ENCODE measurements at places on chromosomes 13 and 19.

DNA sequence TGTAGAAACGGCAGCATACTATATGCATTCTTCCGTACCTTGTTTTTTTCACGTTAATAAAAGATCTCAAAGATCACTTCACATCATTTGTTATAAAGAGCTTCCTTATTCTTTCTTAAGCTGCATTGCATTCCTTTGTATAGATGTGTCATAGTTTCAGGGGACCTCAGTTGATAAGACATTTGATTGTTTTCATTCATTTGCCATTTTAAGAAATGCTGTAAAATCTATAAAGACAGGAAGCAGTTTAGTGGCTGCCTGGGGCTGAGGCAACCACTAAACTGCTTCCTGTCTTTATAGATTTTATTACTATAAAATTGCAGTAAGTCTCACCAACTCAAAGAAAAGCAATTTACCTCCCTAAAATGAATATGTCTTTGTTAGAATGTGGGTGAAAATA is 59.4 kb downstream of the ZDHHC20 start:
- DNase-seq: peak; percentile 13

- DNase-seq: no peak
Measured at GRCh38 chr19:6358003-6358402, 3.3 kb upstream of the CLPP start.

GRCh38 chr19:40178756-40179155 is 12.5 kb upstream of the MAP3K10 start:
- no peak for DNase-seq

DNA sequence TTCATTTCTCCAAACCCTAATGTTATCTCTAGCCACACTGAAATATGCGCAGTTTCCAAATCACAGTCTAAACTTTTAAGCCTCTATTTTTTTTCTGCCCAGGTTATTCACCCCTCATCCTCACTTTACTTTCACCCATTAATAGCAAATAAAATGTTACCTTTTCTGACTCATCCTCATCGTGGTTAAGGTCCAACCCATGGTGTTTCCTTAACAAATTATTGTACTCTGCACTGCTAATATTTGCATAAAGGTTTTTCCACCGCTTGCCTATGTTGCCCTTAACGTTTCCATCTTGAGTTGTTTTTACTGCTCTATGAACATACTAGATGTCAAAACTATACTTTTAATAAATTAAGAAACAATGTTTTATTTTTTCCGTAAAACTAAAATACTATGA is 780.9 kb upstream of the KLHL1 start:
- DNase-seq: no peak

DNA sequence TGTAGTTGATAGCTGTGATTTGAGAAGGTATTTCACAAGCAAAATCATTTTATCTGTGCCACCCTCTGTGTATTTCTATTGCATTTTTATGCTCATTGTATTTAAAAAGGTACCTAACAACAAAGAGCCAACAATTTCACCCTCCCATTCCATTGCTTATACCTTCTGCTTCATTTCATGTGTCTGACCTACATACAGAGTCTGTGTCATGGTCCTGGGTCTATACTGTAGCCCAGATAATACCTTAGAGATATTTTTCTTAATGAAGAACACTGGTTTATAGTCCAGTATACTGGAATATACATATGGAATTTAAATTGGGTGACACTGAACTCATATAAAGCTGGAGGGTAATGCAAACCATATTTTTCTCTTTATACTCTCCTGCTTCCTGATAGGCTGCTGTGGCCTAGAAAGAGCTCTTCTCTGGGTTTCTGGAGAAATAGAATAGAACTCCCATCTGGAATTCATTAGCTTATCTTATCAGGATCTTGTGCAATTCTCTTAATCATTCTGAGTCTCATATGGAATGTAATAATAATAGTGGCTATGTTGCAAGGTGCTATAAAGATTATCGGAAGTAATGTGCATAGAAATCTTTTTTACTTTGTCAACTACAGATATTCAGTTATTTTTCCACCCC is 31.8 kb upstream of the SPART start:
- DNase-seq: no peak

DNA sequence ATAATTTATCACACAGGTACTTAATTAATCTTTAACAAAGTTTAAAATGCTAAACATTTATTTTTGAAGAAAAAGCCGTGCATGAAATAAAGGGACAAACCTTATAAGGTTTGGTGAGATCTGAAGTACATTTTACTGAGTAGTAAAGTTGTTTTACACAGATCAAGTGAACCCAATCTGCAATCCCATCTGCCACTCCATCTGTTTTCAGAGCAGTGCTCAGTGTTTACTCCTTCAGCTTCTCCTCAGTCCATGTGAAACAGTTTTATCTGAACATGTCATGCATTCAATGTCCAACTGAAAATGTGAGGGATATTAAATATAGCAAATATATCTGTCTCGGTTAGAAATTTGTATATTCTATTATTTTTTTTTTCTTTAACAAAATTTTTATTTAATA is 166.8 kb downstream of the MAB21L1 start:
- no peak for DNase-seq

DNA sequence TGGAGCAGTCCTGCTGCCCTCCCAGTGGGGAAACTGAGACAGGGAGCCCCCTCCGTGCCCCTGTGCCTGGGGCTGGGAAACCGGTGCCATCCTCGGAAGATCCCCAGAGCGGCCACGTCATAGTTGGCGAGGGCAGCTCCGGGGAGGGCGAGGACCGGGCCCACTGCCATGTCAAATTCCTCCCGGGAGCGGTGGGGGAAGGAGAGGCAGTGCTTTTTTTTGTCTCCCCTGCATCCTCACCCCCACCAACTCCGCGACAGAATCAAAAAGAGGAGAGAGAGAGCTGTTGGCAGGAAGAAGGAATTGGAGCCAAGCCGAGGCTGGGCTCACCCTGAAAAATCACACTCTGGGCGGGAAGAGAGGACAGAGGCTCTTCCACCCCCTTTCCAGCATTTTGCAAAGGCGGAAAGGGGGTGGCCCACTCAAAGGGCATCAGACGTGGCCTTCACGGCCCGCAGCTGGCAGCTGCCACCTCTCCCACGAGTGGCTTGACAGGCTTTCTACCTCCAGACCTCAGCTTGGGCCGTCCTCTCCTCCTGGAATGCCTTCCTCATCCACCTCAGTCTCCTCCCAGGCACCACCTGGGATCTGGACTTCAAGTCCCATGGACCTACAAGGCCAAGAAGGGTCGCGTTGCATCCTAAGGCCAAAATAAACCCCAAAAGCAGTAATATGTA is 19.6 kb upstream of the NFIC start:
- DNase-seq: no peak

GRCh38 chr13:21872795-21873194 is 201.9 kb downstream of the FGF9 start:
- DNase-seq: no peak

GRCh38 chr19:6498294-6499036 is 3.6 kb downstream of the TUBB4A start:
- no peak for DNase-seq

DNA sequence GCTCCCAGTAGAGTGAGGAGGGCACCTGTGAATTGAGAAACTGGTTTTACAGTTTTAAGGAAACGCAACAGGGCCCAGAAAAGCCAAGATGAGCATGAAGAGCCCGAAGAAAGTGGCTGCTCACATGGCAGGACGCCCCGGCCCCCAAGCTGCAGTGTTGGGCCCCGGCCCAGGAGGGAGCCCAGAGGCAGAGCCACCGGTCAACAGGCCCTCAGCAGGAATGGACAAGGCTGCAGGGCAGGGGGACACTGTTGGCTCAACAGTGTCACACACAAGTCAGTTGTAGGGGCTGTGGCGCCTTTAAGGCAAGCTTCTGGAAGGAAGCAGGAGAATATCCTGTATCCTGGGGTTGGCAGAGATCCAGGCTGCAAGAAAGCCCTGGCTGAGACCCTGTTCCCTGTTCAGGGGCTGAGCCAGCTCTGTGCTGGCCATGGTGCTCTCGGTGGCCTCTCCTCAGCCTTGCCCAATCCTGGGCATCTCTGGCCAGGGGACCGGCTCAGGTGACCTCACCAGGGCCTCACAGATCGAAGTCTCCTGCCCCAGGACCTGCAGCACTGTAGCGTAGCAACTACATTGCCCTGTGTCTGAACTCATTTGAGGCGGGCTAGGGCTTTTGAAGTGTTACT is 28.0 kb downstream of the UPF1 start:
- DNase-seq: no peak

- DNase-seq: no peak
Measured at GRCh38 chr13:30331331-30331771, 24.0 kb upstream of the KATNAL1 start.

DNA sequence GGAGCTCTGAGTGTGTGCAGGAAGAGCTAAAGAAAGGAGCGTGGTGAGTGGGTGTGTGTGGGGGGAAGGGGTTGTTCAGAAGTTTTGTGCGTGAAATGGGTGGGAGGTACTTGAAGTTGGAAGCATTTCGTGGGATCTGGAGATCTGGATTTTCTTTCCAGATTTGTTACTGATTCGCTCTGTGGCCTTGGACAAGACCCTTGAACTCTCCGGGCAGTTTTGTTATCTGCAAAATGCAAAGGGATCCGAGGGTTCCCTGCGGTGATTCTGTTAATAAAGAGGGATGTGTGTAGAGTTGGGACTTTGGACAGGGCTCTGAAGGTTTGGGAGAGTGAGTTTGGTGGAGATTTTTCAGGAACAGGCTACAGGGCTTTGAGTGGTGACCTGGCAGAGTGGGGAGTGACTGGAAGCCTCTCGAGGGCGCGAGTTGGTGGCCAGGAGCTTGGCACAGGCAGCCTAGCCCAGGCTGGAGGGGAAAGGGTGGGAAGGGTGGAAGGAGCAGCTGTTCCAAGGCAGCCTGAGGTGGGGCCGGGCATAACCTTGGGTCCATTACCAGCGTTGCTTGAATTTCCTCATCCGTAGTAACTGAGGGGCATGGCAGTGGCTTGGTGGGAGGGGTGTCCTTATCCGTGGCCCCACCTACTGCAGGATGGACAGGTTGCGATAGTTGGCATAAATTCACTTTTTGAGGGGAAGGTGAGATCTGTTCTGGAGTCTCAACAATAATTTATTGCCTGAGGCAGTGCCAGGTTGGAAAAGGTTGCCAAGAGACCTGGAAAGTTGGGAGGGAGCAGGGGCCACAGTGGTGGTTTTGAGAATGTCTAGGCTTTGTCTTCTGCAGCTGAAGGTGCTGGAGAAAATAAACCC is 2.1 kb downstream of the ACTN4 start:
- no peak for DNase-seq

DNA sequence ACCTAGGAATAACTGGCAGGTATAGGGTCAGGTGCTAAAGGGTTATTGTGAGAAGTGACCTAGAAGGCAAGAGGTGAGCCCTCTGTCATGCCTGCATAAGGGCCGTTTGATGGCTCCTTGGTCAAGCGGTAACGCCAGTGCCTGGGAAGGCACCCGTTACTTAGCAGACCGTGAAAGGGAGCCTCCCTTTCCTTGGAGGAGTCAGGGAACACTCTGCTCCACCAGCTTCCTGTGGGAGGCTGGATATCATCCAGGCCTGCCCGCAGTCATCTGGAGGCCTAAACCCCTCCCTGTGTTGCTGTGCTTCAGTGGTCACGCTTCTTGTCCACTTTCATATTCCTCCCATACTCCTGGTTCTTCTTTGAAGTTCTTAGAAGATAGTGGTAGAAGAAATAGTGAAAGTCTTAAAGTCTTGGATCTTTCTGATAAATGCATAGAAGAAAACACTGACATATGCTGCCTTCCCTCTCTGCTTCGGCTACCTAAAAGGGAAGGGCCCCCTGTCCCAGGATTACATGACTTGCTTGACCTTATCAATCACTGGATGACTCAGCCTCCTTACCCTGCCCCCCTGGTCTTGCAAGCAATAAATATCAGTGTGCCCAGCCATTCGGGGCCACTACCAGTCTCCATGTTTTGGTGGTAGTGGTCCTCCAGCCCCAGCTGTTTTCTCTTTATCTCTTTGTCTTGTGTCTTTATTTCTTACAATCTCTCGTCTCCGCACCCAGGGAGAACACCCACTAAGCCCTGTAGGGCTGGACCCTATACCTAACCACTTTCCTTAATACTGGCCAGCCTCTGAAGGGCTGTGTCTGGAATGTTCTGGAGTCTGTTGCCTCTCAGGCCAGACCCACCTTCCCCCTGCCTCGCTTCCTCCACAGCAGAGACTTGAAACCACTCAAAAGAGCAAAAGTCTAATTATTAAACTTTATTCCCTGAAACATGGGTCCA is 16.1 kb upstream of the ABCC4 start:
- DNase-seq: no peak

GRCh38 chr13:113080361-113080831 is 25.2 kb upstream of the F7 start:
- no peak for DNase-seq

GRCh38 chr13:94254737-94255136 is 224.7 kb downstream of the DCT start:
- DNase-seq: no peak

All from activated naive CD4-positive, alpha-beta T cell treated with anti-CD3 and anti-CD28 coated beads for 36 hours (primary cell).